T-helper 2 cell treated with Interferon-gamma antibody and Interleukin-4, amounts not matched to agents 100 ng/mL and 5 ng/mL, for 36 hours (primary cell): ENCODE measurements at places on chromosomes 5 and 9. TPM values are rescaled to one million over a fixed set of nuclear protein-coding genes. Genes with fewer than 3 reads are reported as not detected.

The CSF2 gene
- total RNA-seq, result 54.1 TPM in 2 replicates

The TXNDC8 gene
- not detected in 2 replicates for total RNA-seq

The TMEM215 gene
- total RNA-seq, result not detected in 2 replicates

The CARTPT gene
- not detected in 2 replicates for total RNA-seq

The S100Z gene
- total RNA-seq, result 1.7 TPM in 2 replicates

The SEMA6A gene
- not detected in 2 replicates for total RNA-seq

The TENT4A gene
- 35.4 and 39.2 TPM in 2 replicates for total RNA-seq

The ECSCR gene
- total RNA-seq, result 1.1 and 1.6 TPM in 2 replicates

The HSPA5 gene
- 274 and 277 TPM in 2 replicates for total RNA-seq

The ENG gene
- total RNA-seq, result 21.4 and 23.0 TPM in 2 replicates

The CCL28 gene
- 15.2 and 16.4 TPM in 2 replicates for total RNA-seq

The OR1L1 gene
- not detected in 2 replicates for total RNA-seq

The CCNJL gene
- not detected in 2 replicates for total RNA-seq

The IL6ST gene
- 60.4 and 64.3 TPM in 2 replicates for total RNA-seq

The WWC1 gene
- not detected in 2 replicates for total RNA-seq

The MOB3B gene
- 0.34 and 0.39 TPM in 2 replicates for total RNA-seq

The C5orf52 gene
- total RNA-seq, result not detected in 2 replicates

The TRPM6 gene
- total RNA-seq, result 0.05 TPM in 1 of 2 replicates, not detected in the other

The PCDHGB2 gene
- total RNA-seq, result 0.93 and 1.0 TPM in 2 replicates

The MZB1 gene
- 61.8 and 65.3 TPM in 2 replicates for total RNA-seq

The DCAF10 gene
- 16.7 and 18.1 TPM in 2 replicates for total RNA-seq

The RANBP3L gene
- total RNA-seq, result not detected in 2 replicates

The ARL14EPL gene
- total RNA-seq, result not detected in 2 replicates

The NR6A1 gene
- 0.25 and 0.50 TPM in 2 replicates for total RNA-seq

The ADAMTS13 gene
- total RNA-seq, result 2.3 TPM in 2 replicates

The TIMD4 gene
- 1.1 and 1.6 TPM in 2 replicates for total RNA-seq

The DDX4 gene
- 0.98 and 1.5 TPM in 2 replicates for total RNA-seq

The TRIM14 gene
- total RNA-seq, result 87.0 and 88.5 TPM in 2 replicates

The CCDC69 gene
- 63.5 and 64.9 TPM in 2 replicates for total RNA-seq

The PRDM9 gene
- total RNA-seq, result not detected in 2 replicates

The IRGM gene
- 3.5 and 4.2 TPM in 2 replicates for total RNA-seq

The ERGIC1 gene
- 40.2 and 41.3 TPM in 2 replicates for total RNA-seq

The ADAMTS2 gene
- total RNA-seq, result not detected in 2 replicates

The TSLP gene
- total RNA-seq, result not detected in 2 replicates

The SLC25A48 gene
- total RNA-seq, result not detected in 2 replicates

The IFNA13 gene
- total RNA-seq, result not detected in 2 replicates

The PROB1 gene
- 5.5 and 6.0 TPM in 2 replicates for total RNA-seq

The PITX1 gene
- 0.41 TPM in 1 of 2 replicates, not detected in the other for total RNA-seq

The MYMK gene
- not detected in 2 replicates for total RNA-seq

The NTRK2 gene
- total RNA-seq, result 0.34 and 0.36 TPM in 2 replicates

The TMEM38B gene
- 4.5 and 5.8 TPM in 2 replicates for total RNA-seq

The IL3 gene
- total RNA-seq, result 0.82 TPM in 2 replicates

The SV2C gene
- total RNA-seq, result 0.02 TPM in 2 replicates

The QRFP gene
- total RNA-seq, result not detected in 2 replicates
